ENCODE measurements at places on chromosomes 2 and 18. TPM values are rescaled to one million over a fixed set of nuclear protein-coding genes. Genes with fewer than 3 reads are reported as not detected.

HOXD3 gene
- 3.3 TPM for total RNA-seq

NYAP2 gene
- total RNA-seq, result 0.11 TPM

DNA sequence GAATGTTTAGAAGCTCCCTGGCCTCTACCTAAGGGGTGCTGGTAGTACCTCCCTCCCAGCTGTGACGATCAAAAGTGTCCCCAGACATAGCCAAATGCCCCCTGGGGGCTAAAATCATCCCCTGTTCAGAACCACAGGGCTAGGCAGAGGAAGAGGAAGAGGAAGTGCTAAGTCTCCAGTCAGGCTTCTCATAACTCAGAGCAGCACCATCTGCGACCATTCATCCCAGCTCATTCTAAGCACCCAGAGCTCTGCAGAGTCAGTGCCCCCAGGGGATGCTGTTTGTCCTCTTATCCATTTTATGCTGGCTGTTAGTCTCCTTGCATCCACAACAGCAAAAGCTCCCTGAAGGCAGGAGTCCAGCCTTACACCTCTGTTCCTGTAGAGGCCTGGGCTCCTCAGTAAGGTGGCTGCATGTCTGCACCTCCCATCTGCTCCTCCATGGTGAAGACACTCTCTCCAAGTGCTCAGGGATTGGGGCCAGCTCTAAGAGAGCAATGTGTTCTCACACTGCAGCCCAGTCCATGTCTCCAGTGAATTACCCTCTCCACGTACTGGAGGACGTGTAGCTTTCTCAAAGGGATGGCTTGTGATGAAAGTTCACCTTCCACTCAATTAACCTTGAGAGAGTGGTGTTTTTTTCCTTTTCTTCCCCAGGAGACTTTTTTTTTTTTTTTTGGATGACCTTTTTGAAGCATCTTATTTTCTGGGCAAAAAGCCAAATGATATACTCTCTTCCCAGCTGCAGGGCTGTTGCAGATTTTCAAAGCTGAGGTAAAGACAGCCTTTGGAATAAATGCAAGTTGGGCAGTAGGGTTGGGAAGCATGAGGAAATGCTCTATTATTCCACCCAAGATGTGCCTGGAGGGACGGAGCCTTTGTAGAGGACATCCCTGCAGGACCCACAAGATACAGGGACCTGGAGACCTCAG, 158.9 kb upstream of the SLC14A2 start:
- no peak overlapping the region for H3K4me3 ChIP-seq
- H3K27me3 ChIP-seq, result no peaks in the 10 kb centered on the region
- H3K36me3 ChIP-seq, result no peaks in the 10 kb centered on the region
- no peak for DNase-seq
- H3K4me1 ChIP-seq, result peaks cover 3% of the 10 kb centered on the region

DNA sequence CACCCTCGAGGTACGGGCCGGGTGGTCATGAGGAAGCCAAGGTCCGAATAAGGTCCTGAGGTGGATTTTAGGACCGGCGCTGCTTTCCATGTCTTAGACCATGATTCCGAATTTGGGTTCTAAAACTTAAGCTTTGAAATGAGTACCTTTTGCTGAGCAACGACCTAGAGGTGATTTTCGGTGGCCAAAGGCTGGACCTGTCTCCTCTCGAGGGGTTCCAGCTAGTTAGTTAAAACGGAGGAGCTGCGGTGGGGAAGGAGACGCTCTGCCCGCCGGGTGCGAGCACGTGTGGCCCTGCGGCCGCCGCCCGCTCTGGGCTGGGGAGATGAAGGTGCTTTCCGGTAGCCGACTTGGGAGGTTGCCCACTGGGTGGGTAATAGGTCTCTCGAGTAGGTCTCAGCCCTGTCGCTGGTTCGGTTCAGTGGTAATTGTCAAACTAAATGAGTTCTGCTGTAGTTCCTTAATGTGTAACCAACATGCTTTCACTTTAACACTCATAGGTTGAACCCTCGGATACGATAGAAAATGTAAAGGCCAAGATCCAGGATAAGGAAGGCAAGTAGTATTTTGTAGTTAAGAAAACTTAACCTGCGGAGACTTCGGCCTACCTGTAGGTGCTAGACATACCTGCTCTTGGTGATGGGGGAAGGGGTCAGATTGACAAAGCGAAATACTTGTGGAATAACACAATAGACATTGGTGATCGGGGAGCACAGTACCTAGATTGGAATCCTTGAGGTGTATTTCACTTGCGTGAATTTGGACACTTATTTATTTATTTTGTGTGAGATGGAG, 572 bp downstream of the RPS27A start:
- H3K4me1 ChIP-seq, result peaks cover 9% of the 10 kb centered on the region
- H3K27ac ChIP-seq, result peak overlapping the region; percentile 98
- peak overlapping the region; percentile 98 for H3K4me3 ChIP-seq

Measured in adrenal gland (tissue), 19 donors.